ENCODE measurements at places on chromosomes 11 and 22.

GRCh38 chr11:69531071-69531716 is 49.7 kb downstream of the LINC01488 start:
- no peak for DNase-seq

DNA sequence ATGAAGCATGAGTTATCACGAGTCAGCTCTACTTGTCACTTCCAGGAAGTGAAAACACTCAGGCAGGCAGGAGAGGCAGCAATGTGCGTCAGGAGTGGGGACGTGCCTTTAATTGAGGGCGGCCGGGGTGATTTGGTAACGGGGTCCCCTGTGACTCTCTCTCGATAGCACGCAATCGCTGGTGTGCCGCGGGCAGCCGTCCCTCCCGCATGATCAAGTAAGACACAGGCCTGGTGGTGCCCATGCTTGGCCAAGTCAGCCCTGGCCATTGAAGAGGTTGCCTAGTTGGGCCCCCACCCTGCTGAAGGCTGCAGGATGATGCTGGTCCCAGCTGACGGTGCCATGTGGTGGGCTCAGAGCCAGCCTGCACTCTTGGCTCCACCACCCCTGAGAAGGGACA is 29.7 kb downstream of the CACNG2 start:
- no peak for DNase-seq

- DNase-seq = no peak
Measured at GRCh38 chr11:73559743-73560142, 38.2 kb downstream of the FAM168A start.

DNA sequence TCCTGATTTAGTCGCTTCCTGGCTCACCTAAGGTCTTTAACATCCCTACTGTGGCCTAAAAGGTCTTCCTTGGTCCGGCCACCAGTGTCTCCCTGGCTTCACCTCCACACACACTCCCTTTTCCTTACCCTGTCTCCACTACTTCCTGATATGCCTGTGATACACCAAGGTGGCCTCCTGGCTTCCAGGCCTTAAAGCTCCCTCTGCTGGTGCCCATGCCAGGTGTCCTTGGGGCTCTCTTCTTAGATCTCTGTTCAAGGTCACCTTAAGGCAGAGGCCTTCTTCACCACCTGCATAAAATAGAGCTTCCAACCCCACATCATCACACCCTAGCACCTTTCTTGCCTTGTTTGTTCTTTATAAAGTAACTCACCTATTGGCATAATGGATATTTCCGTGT is 787.7 kb downstream of the NTM start:
- no peak for DNase-seq

DNA sequence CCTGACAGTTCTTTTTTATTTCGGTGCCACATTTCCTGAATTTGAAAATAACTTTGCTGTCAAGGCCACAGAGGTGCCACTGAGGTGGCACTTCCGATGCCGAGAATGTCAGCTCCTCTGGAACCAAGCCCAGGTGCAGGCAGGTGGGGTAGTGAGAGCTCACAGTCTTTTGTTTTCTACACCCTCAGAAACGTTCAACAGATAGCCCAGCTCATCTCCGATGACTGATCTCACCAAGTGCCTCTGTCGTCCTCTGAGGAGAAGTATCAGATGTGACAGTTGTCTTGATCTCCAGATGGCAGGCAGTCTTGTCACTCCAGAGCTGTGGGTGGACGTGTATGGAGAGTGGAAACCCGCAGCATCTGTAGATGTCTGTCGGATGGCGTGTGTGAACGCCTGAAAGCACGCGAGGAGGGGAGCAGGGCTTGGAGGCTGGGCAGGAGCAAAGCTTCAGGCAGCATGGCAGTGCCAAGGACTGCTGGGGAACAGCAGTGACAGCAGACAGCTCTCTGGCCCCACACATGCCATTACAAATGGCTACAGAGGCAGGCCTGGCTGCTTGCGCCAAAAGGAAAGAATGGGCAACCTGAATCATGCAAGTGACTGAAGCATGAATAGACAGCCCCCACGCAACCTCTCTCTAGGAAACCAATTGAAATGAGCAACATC is 877.0 kb downstream of the OPCML start:
- DNase-seq = no peak

DNA sequence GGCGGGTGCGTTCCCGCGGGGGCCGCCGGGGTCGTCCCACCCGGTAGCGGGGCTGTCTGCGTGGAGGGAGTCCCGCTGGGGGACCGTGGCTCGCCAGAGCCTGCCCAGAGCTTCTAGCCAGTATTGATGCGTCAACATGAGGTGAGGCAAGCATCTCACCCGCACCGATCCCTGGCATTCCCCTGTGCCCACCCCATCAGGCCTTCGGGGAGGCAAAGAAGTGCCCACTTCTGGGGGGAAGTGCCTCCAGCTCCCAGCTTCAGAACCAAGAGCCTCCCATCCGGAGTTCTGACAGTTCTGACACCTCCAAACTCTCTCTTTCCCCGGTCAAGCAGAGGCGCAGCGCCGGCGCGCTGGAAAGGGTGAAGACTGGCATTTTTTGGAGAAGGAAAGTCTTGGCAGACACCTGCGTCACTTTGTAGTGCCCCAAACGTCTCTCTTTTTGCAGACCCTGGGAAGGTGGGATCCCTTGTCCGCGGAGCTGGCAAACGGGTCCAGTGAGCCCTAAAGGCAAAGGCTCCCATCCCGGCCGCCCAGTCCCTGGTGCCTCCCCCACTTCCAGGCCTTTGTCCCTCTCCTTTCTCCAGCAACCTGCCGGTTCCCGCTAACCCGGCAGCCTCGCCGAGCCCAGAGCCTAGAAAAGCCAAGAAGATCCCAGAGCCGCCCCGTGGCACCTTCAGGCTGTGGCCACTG is 3.2 kb upstream of the PAX6 start:
- no peak for DNase-seq
